ENCODE measurements at places on chromosomes 11 and 22. TPM values are rescaled to one million over a fixed set of nuclear protein-coding genes. Genes with fewer than 3 reads are reported as not detected.

DNA sequence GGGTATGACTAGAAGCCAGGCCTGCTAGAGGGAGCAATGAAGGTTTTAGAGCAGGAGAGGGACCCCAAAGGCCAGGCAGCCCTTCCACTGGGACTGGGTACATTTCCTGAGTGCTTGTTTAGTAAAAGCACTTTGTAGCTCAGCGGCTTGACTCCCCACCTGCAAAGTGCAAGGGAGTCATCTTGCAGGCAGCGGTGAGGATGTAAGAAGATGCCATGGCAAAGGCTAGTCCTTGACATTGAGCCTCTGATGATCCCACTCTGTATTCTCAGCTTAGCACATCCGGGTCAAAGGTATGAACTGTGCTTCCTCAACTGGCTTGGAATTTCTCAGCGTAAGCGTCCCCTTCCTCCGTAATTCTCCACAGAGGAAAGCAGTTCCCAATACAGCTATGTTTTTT, 3.1 kb upstream of the UBE2L3 start:
- no peak for DNase-seq
- no peak overlapping the region for H3K27ac ChIP-seq
- H3K36me3 ChIP-seq = no peaks in the 10 kb centered on the region
- H3K4me1 ChIP-seq = peaks cover 14% of the 10 kb centered on the region
- H3K4me3 ChIP-seq = no peak overlapping the region
- H3K27me3 ChIP-seq = no peaks in the 10 kb centered on the region

GRCh38 chr11:68309621-68310185, 2.7 kb upstream of the LRP5 start:
- no peak overlapping the region for H3K27ac ChIP-seq
- H3K36me3 ChIP-seq = no peaks in the 10 kb centered on the region
- H3K27me3 ChIP-seq = no peaks in the 10 kb centered on the region

PIWIL4 gene
- 4.0 TPM for total RNA-seq

DNA sequence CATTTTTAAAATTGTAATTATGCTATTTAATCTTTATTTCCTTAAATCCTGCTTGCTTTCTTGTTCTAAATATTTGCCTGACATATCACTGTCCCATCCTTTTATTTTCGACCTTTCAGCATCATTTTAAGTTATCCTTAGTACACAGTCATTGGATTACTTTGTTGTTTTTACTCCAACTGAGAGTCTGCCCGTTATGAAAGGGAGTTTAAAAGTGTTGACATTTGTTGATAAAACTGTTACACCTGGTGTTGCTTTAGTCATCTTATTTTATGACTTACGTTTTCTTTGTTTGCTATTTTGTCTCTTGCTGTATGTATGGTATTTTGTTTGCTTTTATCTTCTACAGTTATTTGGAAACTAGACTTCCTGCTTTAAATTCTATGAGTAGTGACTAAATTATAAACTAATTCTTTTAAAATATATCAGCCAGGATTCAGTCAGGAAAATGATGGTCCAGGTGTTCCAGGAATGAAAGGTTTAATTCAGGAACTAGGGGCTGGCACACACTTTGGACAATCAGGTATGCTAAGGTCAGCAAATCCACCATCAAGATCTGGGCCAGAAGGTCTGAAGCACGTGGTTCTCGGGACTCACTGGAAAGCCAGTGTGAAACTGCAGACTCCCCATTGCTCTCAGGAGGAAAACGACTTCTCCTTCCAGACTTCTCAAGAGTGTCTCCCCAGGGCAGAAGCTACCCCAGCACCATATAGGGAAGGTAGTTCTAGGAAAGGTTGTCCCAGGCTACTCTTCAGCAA, 86.0 kb downstream of the RASSF10 start:
- H3K4me3 ChIP-seq = no peak overlapping the region
- DNase-seq = no peak
- H3K36me3 ChIP-seq = no peaks in the 10 kb centered on the region
- H3K27me3 ChIP-seq = no peaks in the 10 kb centered on the region
- no peak overlapping the region for H3K27ac ChIP-seq

All from pancreas (tissue), 10 donors.